ENCODE measurements at places on chromosomes 7 and 10.

- no peak for DNase-seq
Measured at GRCh38 chr10:78283069-78283682, 249.5 kb downstream of the RPS24 start.

DNA sequence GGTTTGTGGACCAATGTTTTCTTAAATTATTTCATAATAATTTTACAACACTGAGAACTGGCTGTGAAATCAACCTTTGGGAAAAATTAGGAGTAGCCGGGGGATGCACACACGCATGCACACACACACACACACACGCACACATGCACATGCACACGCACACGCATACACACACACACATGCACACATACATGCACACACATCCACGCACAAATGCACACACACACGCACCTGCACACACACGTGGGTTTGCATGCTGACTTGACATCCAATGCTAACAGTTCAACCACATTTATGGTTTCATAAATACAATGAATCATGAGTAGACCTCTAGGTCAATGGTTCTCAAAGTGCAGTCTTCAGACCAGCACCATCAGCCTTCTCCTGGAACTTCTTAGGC is 354.1 kb downstream of the DPP6 start:
- DNase-seq: no peak

DNA sequence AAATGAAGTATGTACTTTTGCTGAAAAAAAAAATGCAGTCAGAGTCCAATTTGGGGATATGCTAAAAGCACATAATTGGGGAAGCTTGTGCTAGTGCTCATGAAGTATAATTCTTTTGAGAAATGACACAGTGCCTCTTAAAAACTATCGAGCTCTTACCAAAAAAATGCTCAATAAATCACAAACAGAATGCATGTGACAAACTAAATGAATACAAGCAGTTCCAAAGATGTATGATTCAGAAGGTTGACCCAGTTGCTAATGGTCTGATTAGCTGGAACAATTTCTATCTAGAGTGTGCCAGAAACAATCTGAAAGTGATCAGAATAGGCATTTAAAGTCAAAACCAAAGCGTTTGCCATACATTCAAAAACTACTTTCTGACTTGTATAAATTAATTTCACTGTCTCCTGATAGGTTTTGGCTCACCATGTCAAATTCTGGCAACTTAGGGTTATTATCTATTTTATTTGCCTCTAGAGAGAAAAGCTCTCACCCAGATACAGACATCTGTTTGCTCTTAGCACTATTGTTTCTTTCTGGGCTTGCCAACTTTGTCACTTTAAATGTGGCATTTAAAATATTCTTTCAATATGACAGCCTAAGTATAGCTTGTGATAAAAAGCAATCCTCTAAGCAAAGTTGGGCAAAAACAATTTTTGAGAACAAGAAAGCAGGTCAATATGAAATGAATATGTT is 114.7 kb upstream of the AHR start:
- DNase-seq: no peak

DNA sequence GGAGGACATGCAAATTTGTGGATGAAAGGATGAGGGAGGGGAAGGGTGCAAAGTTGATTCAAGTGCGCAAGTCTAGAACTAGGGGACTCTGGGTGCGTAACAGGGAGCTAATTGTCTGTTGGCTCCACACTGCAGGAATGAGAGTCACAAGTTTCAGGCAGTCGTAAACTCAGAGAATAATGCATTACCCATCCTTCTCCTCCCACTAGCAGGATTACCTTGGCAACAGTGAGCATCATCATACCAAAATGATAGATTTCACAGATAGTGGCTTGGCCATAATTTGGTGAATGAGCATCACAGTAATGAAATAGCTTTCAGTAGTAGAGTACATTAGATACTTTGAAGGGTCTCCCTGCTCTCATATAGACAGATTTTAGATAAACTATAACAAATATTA is 565.5 kb downstream of the GALNT17 start:
- no peak for DNase-seq

Measured in pulmonary artery endothelial cell (primary cell).